T-helper 2 cell (primary cell): ENCODE measurements at places on chromosomes 6 and 20.
A peak's percentile ranks its signal among the peaks of the same experiment; 100 is the strongest.

- DNase-seq = peak; percentile 26
Measured at GRCh38 chr6:24666097-24666640, 530 bp downstream of the TDP2 start.

DNA sequence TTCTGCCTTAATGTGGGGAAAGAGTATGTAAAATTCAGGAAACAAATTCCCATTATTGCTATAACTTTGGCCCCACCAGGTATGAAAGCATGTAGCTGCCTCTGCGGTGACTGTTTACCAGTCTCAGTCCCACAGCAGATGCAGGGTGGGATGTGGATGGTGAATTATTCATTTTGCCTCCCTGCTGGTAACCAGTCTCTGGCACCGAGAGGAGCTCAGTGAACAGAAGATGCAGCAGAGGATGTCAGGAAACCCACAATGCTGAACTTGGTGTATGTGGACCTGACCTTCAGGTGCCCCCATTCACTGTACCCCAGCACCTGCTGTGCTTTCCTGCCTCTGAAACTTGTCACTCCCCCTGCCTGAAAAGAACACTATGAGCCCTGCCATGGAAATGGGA is 8.8 kb upstream of the METTL24 start:
- DNase-seq = no peak

GRCh38 chr6:152160346-152160745 is 352.9 kb downstream of the ESR1 start:
- DNase-seq = no peak

DNA sequence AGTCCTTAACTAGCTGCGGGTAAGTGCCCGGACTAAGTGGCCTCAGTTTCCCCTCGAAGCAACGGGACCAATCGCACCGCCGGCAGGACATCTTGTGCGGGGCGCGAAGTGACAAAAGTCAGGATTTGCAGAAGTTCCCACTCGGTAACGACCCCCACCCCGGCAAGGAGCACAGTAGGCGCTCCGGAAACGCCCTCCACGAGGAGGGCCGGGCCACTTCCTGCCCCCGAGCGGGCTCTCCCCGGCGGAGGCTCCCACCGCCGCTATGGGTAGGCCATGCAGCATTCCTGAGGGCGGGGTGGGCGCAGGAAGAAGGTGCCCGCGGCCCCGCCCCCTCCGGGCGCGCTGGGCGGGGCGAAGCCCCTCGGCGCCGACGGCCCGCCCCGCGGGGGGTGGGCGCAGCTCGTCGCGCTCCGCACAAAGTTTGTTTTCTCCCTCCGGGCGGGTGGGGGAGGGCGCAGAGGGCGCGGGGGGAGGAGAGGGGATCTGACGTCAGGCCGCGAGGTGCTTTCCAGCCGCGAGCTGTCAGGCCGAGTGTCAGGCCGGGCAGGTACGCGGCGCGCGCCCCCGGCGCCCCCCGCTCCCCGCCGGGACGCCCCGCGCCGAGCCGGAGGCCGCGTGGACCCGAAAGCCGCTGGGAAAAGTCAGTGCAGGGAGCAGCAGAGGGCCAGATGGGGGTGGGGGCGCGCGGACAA is at the start of gene TGIF2:
TSS of gene TGIF2 (plus strand) at position 495 of the 695 bp plus-strand sequence. CDS start 5,178 bp downstream, outside the sequence.
- DNase-seq = peak; percentile 79

- no peak for DNase-seq
Measured at GRCh38 chr6:132198040-132198439, 203.2 kb downstream of the MOXD1 start.

- DNase-seq = no peak
Measured at GRCh38 chr6:20907486-20908071, 373.3 kb downstream of the CDKAL1 start.

DNA sequence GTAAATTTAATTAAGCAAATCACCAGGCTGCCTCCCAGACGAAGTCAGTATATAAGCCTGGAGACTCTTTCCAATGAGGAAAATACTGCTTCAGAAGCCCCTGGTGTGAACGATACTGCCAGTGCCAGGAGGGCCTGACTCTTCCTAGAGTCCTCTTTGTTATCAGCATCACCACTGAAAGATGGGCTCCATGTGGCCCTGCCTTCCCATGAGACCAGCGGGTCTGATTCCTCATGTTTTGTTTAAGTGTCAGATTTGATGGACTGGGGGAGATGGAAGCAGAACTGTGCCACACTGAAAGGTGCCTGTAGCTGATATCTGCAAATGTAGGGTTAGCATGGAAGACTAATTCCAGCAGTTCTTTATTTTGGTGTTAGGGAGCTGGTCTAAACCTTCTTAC is 7.9 kb downstream of the NQO2 start:
- DNase-seq = no peak

DNA sequence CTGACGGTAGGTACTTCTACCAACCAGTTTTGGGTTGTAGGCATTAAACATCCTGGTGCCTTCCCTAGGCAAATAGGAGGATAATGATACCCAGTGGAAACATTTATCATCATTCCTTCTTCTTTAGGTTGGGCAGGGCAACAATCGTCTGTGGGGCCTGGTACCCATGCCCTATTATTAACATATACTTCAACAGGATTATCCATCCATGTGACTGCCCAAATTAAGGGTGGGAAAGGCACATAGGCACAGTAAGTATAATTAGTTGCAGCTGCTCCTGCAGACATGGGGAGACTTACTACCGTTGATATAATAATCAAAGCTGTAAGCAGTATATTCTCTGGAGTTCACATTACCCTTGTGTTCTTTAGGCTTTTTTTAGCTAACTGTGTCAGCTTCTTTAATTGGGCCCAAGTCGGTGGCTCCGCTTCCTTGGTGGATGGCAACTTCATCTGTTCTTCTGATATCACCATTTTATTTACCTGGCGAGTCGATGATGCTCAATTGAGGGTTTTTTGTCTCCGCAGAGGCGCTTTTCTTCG is 16.8 kb downstream of the RPL7L1 start:
- DNase-seq = no peak

- no peak for DNase-seq
Measured at GRCh38 chr6:168091381-168092264, 12.6 kb upstream of the FRMD1 start.

- peak; percentile 73 for DNase-seq
Measured at GRCh38 chr6:142935553-142936517, 9.1 kb downstream of the HIVEP2 start.

GRCh38 chr6:82955841-82956240 is 109.8 kb downstream of the UBE3D start:
- no peak for DNase-seq

DNA sequence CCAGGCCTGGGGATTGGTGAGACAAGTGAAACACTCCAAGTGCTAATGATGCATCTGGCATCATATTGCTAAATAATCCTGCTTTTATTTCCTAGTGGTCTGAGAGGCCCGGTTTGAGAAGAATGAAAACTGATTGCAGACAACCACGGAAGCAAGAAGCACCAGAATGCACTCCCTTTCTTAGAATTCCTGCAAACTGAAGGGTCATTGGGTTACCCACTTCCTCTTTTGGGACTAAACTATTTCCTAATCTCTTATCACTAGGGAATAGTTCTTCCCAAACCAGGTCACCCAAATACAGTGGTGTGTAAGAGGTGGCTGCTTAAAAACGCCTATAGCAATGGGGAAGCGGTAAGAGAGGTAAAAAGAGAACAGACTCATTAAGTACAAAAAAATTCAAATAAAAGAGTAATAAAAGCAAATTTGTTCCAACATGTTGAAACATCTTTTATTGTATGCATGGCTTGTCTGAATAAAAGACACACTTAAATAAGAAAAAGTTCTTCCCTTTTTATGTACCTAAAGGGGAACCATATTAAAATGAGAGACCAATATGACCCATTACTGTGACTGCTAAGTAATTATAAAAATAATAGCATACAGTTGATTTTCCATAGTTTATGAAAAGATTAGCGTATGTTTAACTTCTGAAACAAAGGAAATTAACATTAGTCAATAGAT is 125.8 kb downstream of the MYB start:
- no peak for DNase-seq

DNA sequence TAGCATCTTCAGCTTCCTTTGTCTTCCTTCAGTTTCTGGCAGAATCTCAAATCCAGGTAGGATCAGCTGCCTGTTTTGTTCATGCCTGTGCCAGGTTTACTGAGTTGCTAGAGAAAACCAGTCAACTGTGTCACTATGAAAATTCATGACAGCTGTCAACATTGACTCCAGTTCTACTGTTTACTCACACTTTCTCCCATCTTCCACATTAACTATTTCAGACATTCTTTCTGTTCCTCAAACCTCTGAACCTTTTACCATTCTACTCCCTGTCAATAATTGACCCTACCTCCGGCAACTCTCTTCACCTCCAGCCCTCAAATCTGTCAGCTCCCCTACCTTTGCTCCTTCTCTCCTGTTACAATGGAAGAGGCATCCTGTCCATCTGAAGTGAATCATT is 8.5 kb downstream of the ENPP4 start:
- no peak for DNase-seq

DNA sequence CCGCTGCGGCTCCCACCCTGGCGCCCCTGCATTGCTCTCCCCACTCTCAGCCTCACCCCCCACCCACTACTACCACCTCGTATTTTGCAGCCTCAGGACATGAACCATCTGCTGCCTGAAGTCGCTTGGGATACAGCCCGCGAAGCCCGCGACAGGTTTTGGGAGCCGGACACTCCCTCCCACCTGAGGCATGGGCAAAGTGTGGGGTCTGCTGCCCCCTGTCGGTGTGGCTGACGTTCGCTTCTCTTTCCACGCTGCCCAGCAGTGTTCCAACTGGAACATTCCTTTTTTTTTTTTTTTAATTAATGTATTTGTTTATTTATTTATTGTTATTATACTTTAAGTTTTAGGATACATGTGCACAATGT is 15.3 kb upstream of the LPA start:
- no peak for DNase-seq

GRCh38 chr6:109449795-109450673 is 5.5 kb downstream of the MICAL1 start:
- DNase-seq = no peak

GRCh38 chr6:2404211-2404929 is 159.0 kb upstream of the GMDS start:
- no peak for DNase-seq

GRCh38 chr6:14670806-14671205 is 553.2 kb downstream of the CD83 start:
- DNase-seq = no peak

DNA sequence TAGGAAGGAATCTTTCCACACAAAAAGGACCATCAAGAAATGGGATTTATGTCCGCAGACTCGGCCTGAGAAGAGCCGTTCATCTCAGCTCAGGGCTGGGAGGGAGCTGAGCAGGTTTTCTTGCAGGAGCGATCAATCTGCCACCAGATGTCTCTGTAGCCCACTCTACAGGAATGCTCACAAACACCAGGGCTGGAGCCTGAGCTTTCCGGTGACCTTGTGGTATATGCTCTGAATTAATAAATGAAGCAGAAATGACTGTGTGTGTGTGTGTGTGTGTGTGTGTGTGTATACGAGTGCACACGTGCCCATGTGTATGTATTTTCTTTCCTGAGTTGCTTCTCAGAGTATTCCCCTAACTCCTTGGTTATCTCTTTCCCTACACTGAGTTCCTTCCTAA is 12.0 kb downstream of the CD83 start:
- no peak for DNase-seq

- DNase-seq = no peak
Measured at GRCh38 chr20:34755367-34755766, 51.2 kb downstream of the TP53INP2 start.

- no peak for DNase-seq
Measured at GRCh38 chr6:161369339-161369738, 95.5 kb upstream of the AGPAT4 start.

DNA sequence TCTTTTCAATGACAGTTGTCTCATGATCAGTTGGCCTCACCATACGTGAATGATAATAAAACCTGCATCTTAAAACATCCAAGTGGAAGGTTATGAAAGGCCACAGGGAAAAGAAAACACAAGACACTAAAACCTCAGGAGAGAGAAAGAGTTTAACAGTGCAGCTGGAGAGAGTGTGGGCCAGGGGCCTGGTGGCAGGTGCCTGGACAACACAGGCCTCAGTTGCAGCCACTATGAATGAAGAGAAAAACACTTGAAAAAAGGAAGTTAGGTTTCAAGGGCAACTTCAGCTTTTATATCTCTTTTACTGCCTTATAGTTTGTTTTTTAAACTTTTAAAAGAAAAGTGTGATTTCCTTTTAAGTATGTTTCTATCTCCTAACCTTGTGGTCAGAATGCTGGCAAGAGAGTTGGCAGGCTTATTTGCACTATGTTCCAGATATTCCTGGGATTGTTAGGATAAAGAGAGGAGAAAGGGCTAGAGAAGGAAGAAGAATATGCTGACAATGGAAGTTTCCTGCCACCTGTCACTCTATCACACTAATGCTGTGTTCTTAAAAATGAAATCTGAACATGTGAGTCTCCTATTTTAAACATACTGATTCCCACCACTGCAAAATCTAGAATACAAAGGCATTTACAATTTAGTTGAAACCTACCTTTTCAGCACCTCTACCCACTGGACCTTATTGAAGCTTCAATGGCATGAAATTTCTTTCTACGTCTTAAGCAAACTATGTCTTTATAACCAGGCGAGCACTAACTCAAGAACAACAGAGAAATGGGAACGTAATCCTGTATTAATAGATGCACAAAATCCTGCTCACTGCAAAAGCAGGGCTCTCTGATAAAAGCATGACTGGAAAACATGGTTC is 222.4 kb downstream of the CD83 start:
- DNase-seq = no peak

DNA sequence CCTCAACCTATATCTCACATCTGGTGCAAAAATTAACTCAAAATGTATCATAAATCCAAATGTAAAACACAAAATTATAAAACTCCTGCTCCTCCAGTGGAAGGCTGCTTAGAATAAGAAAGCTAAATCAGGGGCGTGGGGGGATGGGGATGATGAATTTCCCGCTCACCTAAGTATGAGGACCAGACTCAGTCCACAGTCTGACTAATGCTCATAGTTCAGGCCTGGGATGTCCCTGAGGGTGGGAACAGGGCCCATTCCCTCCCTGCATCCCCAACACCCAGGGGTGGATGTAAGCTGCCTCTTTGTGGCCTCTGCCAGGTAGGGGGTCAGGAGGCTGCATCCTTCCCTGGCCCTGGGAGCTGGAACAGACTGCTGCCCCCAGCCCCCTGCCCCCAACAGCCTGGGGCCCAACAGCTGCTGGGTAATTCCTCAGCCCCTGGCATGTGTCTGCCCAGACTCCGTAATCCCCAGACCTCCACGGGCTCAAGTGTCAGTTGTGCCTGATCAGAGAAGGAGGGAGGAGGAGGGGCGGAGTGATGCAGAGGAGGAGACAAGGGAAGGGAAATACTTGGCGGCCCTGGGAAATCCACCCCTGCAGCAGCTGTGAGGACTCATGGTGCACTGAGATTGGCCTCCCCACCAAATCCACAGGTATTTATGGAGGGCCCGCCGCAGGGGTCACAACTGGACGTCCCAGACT is 224.5 kb downstream of the PREX1 start:
- DNase-seq = no peak
